ENCODE measurements at places on chromosomes 12 and 14.

DNA sequence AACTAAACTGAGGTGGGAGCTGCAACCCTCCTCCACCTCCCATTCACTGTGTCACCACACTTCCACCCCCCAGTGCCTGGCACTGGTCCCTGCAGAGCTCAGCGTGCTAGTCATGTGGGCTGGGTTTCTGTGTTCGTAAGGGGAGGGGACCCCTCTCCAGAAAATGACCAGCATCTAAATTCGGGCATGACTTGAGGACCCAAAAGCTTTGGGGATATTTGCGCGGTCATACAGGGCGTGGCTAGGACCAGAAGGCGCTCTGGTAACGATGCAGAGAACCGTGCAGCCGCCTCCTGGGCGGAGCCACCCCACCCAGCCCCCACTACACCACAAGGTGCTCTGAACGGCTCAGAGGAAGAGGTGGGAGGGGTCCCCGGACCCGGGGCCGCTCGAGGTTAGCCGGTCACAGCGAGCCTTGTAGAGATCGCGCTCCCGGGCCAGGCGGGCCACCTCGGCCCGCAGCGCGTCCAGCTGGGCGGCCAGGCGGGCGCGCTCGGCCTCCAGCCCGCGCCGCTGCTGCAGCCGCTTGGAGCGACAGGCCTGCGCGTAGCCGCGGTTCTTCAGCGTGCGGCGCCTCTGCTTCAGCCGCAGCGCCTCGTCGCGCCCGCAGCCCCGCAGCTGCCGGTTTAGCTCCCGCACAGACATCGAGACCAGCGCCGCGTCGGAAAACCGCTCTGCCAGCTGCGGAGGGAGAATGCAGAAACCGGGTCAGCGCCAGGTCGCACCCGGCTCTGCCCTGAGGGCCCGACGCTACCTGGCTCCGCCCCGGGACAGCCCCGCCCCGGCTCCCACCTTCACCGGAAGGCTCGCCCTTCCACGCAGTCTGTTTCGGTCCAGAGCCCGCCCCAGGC lies 9.8 kb downstream of the CPNE6 start:
- peak; percentile 48 for DNase-seq

GRCh38 chr12:46933947-46934346 lies 108.2 kb upstream of the SLC38A4 start:
- DNase-seq = no peak

DNA sequence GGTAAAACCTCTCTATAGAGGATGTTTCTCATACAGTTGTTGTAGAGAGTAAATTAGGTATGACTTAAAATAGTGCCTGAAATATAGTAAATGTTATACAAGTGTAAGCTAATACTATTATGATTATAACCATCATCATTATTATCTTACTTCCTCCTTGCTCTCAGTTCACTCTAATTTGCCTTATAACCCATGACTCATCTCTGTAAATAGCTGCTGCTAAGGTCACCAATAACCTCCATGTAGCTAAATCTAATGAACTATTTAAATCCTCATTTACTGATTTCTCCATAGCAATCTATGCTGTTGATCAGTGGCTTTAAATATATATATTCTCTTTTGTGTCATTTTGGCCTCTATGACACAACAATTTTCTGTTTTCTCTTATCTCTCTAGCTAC lies 109.6 kb downstream of the RMST start:
- DNase-seq = no peak

GRCh38 chr14:94663538-94663937 lies 51.3 kb downstream of the SERPINA3 start:
- DNase-seq = no peak

DNA sequence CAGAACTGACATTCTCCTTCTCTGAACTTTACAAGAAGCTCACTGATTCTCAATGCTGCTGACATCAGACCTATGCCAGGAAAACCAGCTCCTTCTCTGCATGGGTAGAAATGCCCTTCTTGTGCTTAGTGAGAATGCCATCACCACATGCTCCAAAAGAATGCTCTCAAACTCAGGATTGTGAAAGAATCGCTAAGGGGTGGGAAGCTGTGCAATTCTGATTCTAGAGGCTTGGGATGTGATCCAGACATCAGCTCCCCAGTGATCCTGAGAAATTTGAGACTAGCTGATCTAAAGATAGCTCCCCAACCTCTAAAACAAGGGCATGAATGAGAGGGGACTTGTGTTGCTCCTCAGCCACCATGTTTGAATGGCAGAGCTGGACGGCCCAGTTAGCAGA lies 113.2 kb downstream of the DPF3 start:
- DNase-seq = no peak

DNA sequence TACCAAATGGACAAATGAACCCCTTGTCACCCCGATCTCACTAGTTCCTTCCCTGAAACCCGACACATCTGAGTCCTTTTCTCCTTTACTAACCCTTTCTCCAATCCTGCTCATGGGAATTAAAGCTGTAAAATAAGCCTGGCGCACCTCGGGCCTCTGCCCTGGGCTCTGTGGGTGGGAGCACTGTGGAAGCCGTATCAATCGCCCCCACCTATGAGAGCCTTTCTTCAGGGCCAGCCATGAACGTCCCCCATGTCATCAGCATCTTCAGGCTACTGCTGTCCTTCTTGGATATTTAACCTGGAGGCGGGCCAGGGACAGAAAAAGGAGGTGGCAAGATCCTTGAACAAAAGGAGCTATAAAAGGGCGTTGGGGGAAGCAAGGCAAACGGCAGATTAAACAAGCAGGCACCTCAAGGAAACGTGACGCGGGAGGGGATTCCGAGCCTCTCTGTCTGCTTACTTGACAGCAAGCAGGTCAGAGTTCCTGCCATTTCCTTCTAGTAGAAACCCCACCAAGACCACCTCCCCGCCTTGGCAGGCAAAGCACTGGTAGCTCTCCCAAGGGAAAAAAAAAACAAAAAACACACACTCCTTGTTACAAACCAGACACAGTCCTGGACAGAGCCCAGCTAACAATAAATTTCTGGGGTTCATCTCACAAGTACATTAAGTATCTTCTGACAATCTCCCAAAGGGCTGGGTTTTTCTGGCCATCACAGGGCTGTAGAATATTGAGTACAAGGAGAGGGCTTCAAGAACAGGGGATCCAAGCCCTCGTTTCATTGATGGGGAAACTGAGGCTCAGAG lies 62.9 kb downstream of the DPF3 start:
- DNase-seq = no peak

GRCh38 chr12:101697930-101698799 lies 725 bp downstream of the CHPT1 start:
- DNase-seq = no peak

DNA sequence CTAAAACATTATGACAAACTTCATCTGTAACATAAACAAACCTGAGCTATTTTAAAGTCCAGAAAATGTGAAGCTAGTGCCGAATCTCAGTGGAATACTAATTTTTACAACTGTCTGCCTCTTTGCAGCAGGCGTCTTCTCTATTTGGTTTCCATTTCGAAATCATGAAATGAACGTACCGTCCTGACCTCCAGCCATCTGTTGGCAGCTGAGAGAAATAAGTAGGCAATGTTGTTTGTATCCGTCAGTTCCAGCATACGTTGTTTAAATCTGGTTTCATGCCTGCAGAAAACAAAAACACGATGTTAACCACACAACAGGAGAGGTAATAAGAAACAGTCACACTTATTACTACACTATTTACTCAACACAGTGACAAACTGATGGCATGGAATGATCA lies 54.3 kb upstream of the KCNJ8 start:
- no peak for DNase-seq

DNA sequence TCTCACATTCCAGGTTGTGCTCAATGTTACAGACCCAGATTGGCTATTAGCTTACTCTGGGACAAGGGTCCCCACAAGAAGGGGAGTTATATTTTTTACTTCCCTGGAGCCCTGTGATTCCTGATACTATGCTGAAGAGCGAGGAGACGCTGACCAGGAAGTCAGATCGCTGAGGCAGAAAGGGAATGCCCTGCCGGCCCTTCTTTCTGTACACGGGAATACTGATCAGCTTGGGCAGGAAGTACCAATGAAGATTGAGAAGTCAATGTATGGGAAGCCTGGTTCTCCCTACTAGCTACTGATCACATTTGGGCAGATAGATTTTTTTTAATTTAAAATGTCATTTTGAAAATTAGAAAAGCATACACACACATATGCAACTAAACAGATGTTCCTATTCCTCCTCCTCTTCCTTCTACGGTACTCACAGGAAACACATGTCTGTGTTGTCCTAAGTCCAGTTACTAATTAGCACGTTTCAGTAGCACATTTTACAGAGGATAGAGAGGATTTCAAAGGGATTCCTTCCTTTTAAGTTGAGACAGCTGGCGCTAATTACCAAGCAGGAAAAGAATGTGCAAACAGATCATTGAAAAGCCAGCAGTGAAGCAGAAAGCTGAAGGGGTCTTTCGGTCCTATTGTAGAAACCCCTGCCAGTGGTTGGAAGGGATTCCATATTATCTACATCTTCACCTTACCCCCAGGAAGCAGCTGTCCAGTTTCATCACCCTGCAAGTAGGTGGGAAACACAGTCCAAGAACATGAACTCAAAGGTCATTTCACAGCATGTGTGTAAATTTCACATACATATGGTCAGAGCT lies 292.4 kb downstream of the DUSP6 start:
- no peak for DNase-seq

DNA sequence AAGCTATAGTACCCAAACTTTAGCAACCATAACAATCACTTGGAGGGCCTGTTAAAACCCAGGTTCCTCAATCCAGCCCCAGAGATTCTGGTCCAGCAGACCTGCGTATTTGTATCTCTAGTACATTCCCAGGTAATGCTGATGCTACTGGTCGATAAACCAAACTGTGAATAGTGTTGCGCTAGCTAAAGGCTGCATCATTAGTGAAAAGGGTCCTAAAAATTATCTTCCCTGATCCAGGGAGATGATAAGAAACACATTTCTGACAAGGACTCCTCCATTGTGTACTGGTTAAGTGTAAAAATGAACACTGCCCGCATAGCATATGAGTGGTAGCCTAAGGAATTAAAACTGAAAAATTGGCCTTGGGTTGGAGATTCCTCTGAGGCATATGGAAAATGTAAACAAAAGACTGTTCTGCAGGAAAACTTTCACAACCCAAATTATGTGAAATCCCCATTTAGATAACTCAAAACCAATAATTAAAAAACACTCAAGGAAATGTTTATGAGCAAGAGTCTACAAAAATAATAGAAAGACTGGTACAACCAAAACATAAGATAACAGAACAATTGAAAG lies 322.7 kb downstream of the CEP128 start:
- DNase-seq = no peak

GRCh38 chr12:46663318-46663717 lies 162.5 kb downstream of the SLC38A4 start:
- no peak for DNase-seq

GRCh38 chr12:56366948-56367347 lies 4.3 kb upstream of the APOF start:
- no peak for DNase-seq

DNA sequence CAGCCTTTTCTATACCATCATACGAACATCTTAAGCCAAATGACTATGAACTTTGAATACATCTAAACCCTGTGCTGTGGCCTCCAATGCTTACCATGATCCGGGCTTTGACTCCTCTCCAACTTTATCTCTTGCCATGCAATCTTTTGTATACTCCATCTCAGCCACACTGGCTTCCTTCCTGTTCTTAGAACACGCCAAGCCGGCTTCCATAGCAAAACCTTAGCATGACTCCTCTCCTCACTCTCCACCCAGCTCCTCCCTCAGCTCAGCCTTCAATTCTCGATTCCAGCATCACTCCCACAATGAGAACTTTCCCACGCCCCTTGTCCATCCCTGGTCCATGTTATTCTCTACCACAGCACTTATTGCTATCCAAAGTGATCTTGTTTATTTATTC lies 228.3 kb downstream of the NTF3 start:
- DNase-seq = no peak

DNA sequence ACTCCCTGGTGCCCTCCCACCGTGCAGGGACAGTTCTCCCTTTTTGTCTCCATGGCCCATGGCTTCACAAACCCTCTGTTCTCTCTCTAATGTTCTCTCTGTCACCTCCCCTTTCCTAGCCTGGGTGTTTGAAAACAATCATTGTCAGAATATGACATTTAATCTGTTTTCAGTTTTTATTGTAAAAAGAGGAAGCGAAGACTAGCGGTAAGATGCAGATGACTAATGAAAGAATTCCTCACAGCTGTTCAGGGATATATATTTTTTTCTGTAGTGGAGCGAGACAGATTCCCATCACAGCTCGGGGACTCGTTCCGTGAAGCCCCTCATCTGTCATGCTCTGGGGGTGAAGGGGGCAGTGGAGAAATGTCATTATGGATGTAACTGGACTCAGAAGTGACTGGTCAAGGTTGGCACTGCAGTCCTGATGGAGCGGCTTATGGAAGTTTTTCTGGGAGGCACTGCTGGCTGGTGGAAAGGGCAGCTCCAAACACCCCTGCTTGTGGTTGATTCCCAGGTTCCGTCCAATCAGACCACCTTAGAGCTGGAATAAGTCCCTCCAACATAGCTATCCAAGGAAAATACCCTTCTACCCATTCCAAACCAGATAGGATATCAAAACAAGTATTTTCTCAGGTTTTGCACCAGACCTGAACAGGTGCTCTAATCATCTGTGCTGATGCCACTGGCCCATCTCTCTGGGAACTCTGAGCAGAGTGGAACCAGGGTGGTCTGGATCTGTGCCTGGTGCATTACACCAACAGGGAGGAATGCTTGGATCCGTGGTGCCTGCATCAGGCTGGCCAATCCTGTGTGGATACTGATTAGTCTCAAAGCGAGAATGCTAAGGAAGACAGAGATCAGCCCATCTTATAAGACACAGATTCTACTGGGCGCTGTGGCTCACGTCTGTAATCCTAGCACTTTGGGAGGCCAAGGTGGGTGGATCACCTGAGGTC lies 84.7 kb downstream of the GPATCH2L start:
- DNase-seq = no peak

- no peak for DNase-seq
These were observed 82.7 kb downstream of the BEGAIN start for GRCh38 chr14:100504372-100505078.

GRCh38 chr14:93965287-93965821 lies 11.0 kb downstream of the ASB2 start:
- DNase-seq = no peak

GRCh38 chr14:88791629-88792472 lies 902 bp downstream of the EML5 start:
- DNase-seq = no peak

- no peak for DNase-seq
These were observed 146.4 kb downstream of the SLC2A13 start for GRCh38 chr12:39959467-39959866.

- no peak for DNase-seq
These were observed 189.7 kb downstream of the EPS8 start for GRCh38 chr12:15599266-15600037.

DNA sequence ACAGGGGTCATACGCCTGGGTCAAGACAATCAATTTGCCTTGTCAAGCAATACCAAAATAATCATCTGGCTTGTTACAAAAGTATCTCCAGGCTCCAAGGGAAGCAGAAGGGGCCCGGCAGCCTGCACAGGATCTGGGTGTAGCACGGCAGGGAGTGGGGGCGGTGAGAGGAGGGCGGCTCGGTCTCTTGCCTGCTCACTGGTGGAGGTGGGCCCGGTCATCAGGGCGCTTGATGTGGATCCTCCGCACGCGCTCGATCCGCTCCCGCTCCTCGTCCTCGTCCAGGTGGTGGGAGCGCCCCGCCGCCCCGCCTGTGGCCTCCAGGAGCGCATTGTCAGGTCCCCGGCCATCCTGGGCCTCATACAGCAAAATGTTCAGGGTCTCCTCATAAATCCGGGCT lies 25.7 kb downstream of the KCTD10 start:
- DNase-seq = no peak

GRCh38 chr12:64522316-64522715 lies 70.4 kb downstream of the TBK1 start:
- DNase-seq = no peak

GRCh38 chr12:14261861-14262260 lies 103.6 kb upstream of the ATF7IP start:
- no peak for DNase-seq

- no peak for DNase-seq
These were observed 11.4 kb upstream of the DLK1 start for GRCh38 chr14:100715332-100715731.
